ENCODE measurements at places on chromosomes 13 and 19. TPM values are rescaled to one million over a fixed set of nuclear protein-coding genes. Genes with fewer than 3 reads are reported as not detected.

ZNF506 gene
- 14.4 TPM for polyA plus RNA-seq

DHDH gene
- polyA plus RNA-seq = 1.0 TPM

DNA sequence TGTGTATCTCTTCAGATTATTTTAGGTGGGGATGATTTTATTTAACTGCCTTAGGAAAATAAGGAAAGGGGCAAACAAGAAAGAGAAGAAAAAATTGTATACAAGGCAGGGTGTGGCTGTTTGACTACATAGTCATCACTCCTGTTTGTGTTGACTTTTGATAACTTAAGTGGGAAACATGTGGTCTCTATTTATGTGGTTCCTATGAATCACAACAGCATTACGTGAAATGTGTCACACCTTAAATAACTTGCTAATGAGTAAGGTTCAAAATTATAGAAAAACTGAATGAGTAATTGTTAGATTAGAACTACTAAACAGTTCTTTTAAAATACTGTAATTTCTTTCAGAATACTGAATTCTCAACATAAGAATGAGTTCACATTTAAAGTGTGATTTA is 69.3 kb downstream of the LMO7 start:
- DNase-seq = no peak

- no peak for DNase-seq
Measured at GRCh38 chr13:19023115-19023514, 158.5 kb downstream of the TUBA3C start.
